ENCODE measurements at places on chromosomes 7 and 10.

- no peak for DNase-seq
Measured at GRCh38 chr10:118768041-118768919, 13.5 kb upstream of the CACUL1 start.

DNA sequence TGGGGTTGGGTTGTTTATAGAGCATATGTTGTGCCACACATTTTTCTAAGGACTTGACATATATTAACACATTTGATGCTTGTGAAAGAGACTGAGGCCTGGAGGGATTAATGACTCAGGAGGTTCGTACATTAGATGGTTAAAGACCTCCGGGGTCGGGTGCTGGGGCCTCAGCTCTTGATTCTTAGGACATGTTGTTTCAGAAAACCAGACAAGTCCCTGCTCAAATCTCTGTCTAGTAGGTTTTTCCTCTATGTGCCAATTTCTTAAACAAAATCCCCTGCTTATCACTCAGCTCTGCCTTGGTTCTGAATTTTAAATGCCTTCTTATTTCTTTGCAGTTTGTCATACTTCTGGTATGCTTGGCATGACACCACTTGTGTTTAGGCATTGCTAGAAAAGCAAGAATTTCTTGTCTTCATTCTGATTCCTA is 5.8 kb downstream of the UPP1 start:
- no peak for DNase-seq

DNA sequence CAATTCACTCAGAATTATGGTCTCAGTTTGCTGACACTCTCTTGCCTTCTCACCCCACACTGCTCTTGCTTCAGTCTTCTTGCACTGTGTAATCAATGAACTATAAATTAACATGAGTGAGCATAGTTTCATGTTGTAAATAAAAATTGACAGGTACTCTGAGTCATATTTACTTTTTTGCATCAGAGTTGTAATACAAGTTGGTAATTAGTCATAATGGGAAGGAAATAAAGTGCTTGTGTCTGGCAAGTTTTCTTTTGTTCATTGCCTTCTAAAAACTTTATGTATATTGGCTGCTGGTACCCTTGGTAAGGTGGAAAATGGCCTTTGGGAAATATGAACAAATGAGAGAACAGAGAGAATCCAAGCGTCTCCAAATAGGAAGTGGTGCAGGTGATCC is 169.3 kb upstream of the MAGI2 start:
- DNase-seq, result no peak

DNA sequence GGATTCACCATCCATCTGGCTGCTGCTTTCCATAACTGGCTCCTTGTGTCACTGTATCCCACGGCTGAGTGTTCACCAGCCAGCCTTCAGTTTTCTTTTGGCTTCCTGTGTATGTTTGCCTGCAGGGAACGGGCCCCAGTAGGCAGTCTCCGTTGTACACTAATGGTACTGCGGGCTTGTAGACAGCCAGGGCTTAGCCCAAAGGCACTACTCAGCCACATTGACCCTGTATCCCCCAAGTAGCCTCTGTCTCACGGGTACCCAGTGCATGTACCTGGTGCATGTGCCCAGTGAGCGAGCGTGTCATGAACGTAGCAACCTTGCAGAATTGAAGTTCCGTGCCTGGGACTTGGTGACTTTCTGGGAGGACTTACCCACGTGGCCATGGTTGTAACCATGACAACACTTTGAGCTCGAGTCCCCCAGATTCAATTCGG is 6.1 kb downstream of the PFKFB3 start:
- DNase-seq, result no peak

- DNase-seq, result no peak
Measured at GRCh38 chr10:117167346-117167788, 29.3 kb upstream of the VAX1 start.

- DNase-seq, result no peak
Measured at GRCh38 chr7:121259826-121260225, 69.0 kb upstream of the WNT16 start.

- DNase-seq, result no peak
Measured at GRCh38 chr10:93752761-93753160, 5.0 kb upstream of the LGI1 start.

- DNase-seq, result no peak
Measured at GRCh38 chr10:33111488-33112051, 153.5 kb upstream of the ITGB1 start.

DNA sequence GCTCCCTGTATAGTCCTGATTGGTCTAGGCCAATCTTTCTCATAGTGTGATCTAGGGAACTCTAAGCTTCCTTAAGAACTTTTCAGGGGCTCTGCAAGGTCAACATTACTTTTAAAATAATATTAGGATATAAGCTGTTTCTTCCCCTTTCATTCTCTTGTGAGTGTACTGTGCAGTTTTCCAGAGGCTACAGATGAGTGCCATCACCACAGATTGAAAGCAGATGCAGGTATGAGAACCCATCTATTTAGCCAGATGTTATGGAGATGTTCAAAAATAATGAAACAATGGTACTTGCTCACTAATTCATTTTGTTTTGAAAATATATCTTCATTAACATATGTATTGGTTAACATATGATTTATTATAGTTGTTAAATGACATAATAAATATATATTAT is 169.2 kb upstream of the SEMA3A start:
- DNase-seq, result no peak

- no peak for DNase-seq
Measured at GRCh38 chr7:139886206-139886605, 57.1 kb downstream of the TBXAS1 start.

DNA sequence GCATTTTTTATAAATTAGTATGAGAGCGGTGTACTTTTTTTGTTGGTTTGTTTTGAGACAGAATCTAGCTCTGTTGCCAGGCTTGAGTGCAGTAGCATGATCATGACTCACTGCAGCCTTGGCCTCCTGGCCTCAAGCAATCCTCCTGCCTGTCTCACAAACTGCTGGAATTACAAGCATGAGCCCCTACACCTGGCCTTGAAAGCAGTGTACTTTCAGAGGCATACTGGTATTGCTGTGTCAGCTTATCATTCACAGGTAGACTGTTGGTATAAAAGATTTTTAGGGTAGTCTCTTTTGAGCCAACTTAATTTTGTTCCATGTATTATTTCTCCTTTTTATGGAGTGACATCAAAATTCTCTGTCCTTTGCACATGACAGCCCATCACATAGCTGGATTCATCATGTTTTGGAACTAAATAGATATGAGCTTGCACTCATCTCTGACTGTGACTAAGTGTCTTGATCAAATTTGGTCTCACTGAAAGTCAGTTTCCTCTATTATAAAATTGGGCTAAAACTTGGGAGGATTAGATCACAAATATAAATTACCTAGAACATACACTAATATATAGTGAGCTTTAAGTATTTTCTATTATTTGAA is 12.4 kb downstream of the GNAT3 start:
- DNase-seq, result peak; percentile 12

GRCh38 chr7:37642028-37642540 is 41.5 kb upstream of the GPR141 start:
- no peak for DNase-seq

DNA sequence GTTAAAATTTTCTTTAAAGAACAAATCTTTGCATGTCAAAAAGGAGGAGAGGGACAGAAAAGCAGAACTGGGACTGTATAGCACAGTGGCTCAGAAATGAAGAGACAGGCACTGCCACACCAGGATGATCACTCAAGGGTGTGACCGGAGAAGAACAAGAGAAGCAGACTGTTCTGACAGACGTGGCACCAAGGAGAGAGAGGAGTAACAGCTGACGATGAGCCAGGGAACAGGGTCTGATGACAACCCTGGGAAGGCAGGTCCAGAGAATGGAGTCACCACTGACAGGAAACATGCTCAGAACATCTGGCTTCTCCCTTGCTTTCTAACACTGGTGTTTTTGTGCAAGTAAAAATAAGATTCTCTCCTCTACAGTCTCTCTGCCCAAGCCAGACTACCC is 14.6 kb upstream of the VAX1 start:
- no peak for DNase-seq

GRCh38 chr7:6074612-6075380 is 43.6 kb downstream of the ANKRD61 start:
- no peak for DNase-seq

DNA sequence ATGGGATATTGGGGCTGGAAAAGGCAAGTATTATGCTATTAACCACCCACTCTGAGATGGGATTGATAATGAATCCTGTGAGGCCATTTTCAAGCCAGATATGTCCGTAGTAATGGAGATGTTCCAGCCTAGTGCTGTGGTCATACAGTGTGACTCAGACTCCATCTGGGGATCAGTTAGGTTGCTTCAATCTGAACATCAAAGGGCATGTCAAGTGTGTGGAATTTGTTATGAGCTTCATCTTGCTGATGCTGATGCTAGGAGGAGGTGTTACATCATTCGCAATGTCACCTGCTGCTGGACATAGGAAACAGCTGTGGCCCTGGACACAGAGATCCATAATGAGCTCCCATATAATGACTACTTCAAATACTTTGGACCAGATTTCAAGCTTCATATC is 144.7 kb downstream of the PLCE1 start:
- no peak for DNase-seq

DNA sequence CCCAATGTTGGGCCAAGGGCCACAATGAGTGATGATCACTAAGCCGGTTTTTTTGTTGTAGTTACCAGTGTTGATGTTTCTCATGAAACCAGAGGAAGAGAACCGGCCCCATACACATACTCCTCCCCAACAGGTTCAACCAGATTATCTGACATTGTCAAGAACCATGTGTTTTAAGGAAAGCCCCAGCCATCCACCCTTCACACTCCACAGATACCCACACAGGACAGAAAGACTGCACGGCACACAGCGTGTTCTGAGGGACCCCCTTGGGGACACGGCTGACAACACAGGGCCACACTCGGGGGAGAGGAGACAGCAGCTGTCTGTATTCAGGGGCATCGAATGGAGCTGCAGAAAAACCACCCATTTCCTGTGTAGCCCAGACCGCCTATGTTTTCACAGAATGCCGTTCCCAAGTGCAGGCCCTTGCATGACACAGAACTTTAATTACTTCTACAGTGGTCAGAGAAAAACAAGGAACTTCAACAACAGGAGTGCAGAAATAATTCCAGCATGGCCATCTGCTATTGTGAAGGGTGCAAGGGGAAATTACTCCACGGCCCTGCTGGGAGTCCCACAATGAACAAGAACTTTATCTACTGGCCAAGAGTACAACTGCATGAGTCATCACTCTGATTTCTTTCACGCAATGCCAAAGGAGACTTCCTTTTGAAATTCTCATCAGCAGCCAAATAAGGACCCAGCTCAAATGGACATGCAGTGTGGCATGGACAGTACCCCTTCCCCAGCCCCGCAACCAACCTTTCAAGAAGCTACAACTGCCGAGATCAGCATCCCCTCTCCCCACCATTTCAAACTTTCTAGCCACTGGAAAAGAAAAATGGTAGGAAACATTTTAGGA is 2.3 kb downstream of the KLF6 start:
- peak; percentile 64 for DNase-seq

DNA sequence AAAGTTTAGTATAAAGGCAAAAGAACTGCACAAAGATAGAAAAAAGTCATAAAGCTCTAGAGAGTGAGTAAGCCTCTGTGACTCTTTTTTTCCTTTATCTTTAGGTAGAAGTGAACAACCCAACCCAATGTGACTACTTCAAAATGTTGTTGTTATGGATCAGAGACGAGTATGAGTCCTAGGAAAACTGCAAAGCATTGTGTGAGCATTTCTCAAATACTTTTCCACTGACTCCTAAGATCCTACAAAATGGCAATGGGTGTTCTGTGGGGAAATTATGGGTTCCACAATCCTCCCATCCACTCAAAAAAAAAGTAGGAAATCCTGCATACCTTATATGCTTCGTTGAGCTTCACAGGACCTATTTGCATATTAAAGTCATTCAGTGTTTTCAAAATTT is 177.1 kb downstream of the DGKI start:
- DNase-seq, result no peak

- DNase-seq, result no peak
Measured at GRCh38 chr7:104653825-104654401, 325.5 kb downstream of the LHFPL3 start.

- DNase-seq, result peak; percentile 58
Measured at GRCh38 chr7:70698219-70698832, 433.6 kb upstream of the GALNT17 start.

DNA sequence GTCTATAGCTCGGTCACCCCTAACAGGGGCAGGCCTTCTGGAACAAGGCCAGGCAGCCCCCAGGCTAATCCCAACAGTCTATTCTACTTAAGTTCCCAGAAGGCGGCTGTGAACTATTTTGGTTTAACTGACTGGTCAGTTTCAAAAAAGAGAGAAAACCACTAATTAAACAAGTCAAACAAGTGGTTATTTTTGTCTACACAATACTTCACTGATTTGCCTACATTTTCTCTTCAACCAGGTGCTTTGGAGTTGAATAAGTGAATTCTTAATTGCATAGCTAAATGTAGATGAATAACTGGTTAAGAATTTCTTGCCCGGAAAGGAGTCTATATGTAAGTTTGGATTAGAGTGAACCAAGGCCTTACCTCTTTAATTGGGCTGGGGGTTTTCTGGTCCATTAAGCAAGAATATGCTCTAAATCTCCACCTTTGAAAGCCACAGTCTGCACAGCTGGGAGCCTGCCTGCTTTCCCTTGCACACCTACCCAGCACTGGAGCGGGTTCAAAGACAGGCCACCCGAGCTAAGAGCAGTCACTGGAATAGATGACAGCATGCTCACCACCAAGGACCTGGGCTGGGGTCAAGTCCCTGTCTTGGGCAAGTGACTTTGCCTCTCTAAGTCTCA is 70.4 kb downstream of the TBXAS1 start:
- no peak for DNase-seq

DNA sequence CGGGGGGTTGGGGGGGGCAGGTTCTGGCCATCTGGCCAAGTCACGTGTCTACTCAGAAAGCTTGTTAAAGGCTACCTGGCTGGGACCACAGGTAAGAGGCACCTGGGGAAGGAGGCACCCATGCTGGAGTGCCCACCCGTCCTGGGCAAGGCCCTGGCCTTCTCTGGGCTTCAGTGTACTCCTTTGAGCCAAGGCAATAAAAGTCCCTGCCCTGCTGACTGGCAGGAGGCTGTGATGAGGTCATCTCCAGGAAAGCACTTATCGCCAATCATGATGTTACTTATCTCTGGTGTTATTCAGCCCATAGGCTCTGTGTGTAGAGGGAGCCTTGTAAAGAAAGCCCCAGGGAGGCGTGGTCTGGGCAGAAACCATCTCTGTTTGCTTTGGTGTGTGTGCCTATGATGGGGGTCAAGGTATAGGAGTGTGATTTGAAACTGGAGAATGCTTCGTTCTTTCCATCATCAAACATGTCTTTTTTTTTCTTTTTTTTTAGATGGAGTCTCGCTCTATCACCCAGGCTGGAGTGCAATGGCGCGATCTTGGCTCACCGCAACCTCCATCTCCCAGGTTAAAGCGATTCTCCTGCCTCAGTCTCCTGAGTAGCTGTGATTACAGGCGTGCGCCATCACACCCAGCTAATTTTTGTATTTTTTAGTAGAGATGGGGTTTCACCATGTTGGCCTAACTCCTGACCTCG is 2.5 kb upstream of the CLDN4 start:
- no peak for DNase-seq

- no peak for DNase-seq
Measured at GRCh38 chr7:140161047-140161446, 15.7 kb downstream of the KDM7A start.
